ENCODE measurements at places on chromosomes 5 and 9.

GRCh38 chr5:171363846-171364245 is 23.8 kb upstream of the NPM1 start:
- no peak for DNase-seq

DNA sequence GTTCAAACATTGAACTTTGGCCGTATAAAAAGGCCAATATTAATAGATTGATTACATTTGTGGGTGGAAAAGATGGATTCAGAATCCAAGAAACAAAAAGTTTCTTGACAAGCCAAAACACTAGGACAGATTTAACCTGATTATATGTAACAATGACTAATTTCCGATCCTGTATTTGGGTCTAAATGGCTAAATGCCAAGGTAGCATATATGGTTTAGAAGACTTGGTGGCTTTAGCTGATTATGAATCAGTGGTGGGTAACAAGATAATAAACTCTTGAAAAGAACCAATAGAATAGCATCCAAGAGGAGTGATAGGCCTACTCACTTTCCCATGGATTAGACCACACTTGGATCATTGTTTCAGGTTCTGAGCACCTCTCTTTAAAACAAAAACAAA is 21.8 kb upstream of the ANP32B start:
- DNase-seq: peak; percentile 58

- DNase-seq: no peak
Observed at GRCh38 chr9:95623640-95624039, 106.9 kb upstream of the PTCH1 start.

- no peak for DNase-seq
Observed at GRCh38 chr5:33736510-33736909, 155.3 kb downstream of the ADAMTS12 start.

DNA sequence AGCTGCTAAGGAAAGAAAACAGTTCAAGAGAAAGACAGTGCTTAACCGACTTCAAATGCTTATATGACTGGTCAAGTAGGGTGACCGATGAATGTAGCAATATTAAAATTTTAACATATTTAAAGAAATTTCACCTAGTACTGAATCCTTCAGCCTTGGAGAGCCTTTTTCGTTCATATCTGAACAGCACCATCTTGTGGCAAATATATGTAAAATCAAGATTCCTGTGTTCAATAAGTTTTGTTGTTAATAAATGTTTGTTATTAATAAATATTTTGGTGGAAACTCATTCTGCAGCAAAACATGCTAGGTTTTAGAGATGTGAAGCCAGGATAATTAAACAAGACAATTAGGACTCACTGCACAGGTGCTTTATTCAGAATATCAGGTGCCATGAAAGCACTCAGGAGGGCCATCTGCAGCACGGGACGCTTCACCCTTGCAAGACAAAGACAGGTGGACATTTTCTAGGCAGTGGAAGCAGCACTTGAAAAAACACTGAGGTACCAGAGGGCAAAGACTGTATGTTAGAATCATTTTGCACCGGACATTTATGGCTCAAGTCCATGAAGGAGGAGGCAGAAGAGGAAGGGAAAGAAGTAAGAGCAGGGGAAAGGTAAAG is 15.6 kb downstream of the TICAM2 start:
- peak; percentile 65 for DNase-seq

GRCh38 chr5:460273-460625 is 17.3 kb downstream of the EXOC3 start:
- no peak for DNase-seq

DNA sequence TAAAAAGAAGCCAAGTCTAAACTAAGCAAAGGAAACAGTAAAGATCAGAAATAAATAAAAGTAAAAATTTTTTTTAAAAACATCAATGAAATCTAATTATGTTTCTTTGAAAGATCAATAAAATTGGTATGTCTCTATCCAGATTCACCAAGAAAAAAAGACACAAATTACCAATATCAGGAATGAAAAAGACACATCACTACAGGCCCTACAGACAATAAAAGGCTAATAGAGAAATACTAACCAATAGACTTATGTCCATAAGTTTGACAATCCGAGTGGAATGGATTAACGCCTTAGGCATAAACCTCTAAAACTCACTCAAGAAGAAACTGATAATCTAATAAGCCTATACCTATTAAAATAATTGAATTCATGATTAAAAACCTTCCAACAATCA is 12.4 kb downstream of the BRD3OS start:
- no peak for DNase-seq

DNA sequence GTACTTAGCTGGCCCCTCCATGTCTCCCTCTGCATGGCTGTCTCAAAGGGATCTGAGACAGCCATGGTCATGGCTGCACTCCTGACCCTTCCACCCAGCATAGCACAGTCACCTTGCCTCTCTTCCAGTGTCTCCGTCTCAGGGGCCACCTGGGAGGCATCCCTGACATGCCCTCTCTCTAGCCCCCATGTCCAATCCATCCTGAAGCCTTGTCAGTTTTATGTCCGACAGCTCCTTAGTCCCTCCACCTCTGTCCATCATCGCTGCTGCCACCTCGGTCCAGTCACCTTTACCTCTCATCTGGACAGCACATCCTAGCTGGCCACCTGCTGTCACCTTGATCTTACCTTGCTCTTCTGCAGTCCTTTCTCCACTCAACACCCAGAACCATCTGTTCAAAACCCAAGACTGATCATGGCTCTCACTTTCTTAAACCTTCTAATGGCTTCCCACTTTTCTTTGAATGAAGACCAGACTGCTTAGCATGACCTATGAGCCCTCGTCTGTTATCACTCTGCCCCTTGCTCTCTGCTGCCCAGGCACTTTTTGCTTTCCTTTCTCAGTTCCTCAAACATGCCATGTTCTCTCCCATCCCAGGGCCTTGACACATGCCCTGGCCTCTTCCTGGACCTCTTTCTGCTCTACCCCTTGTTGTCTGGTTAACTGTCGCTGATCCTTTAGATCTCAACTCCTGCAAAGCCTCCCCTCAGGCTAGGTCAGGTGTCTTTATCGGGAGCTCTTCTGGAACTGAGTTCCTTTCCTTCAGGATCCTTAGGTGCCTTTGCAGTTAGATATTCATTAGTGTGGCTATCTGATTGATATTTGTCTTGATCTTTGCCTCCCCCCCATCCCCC is 181.8 kb upstream of the PITX1 start:
- DNase-seq: no peak

DNA sequence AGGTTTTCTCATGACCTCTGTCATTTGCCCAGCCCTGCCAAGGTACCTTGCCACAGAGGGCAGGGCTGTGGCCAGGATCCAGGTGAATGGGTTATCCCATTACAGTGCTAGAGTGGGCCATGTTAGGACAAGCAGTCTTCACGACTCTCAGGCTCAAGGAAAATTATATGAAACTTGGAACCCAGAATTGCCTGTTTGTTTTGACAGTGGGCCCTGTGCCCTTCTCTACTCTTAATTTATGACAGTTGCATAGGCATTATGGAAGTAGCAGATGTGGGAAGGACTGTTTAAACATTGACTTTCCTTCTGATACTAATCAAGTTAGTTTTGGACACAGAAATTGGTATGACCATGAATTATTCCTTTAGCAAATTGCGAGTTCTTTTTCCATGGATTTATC is 41.7 kb downstream of the ITGA2 start:
- DNase-seq: no peak

- no peak for DNase-seq
Observed at GRCh38 chr5:137665678-137666460, 70.0 kb downstream of the KLHL3 start.

GRCh38 chr5:154210163-154210562 is 19.6 kb downstream of the GALNT10 start:
- DNase-seq: no peak

GRCh38 chr5:143987751-143988560 is 176.0 kb downstream of the HMHB1 start:
- no peak for DNase-seq

DNA sequence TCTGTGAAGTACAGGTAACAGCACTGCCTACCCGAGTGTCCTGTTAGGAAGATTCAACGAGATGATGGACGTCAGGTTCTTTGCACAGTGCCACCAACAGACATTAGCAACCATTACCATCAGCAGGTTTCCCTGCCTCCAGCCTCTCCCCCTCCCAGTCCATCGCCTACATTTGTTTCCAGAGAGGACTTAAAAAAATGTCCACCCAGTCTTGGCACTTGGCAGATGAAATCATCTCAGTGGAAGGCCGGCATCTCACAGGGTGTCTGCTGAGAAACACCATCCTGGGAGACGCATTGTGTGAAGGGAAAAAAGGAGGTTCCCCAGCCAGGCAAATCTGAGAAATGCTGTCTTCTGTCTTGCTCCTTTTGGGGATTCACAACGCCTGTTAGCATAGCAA is 58.2 kb downstream of the CRB2 start:
- DNase-seq: no peak

- no peak for DNase-seq
Observed at GRCh38 chr9:114449236-114449635, 56.0 kb downstream of the WHRN start.

GRCh38 chr5:110726249-110727024 is at the start of gene TMEM232:
TSS of gene TMEM232 (minus strand) at chr5:110726671. CDS start at chr5:110667352, 59,319 bp downstream.
- DNase-seq: peak; percentile 75

DNA sequence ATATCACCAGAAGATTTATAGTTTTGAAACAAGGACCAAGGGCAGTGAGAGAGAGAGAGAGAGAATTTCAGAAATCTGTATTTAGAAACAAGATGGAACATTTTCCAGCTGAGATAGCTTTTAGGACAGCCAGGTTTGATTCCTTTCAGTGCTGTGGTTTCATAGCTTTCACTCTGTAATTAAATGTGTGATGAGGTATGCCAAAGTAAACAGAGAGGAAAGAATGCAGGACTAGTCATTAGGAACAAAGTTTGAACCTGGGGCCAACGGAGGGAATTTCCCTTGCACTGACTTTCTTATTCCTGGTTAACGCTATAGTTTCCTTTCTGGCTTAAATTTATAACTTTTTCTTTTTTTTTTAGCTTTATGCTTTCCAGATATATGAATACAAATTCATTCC is 10.0 kb upstream of the CCL28 start:
- no peak for DNase-seq

- no peak for DNase-seq
Observed at GRCh38 chr5:139631520-139632165, 16.5 kb upstream of the CXXC5 start.

GRCh38 chr9:21413151-21413550 is 4.2 kb downstream of the IFNA8 start:
- no peak for DNase-seq

DNA sequence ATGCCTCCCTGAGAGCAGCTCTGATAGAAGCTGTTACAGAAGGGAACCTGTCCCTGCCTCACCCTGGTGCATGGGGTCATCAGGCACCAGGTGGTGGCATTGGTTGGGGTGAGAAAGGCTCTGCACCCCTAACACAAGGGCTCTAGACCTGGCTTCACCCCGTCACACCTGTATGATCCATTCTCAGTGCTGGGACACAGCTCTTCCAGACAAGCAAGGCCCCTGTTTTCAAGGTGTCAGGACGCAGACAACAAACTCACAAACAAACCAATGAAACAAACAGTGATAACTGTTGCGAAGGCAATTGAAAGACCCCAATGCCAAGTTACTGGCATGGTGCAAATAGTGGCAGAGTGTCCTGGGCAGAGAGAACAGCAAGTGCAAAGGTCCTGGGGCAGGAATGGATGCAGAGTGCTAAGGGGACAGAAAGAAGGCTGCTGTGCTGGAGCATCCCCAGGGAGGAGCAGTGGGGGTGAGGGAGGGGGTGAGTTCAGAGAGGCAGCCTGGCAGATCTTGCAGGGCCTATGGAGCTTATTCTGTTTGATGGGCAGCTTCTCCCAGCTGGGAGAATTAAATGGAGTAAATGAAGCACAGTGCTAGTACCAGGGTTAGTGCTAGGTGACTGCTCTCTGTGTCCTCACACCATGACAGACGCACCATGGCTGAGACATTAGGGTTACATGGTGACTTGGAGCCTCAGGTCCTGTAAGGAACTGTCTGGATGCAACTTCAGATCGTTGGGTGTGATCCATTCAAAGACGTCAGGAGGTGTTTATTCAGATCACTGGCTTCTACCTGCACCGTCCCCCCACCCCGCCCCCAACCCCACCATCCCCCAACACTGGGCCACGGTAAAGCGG is 67.9 kb upstream of the UNC5A start:
- no peak for DNase-seq
